ENCODE measurements at places on chromosomes 4 and X. TPM values are rescaled to one million over a fixed set of nuclear protein-coding genes. Genes with fewer than 3 reads are reported as not detected.

The PAGE2B gene
- not detected for total RNA-seq

The GRIA2 gene
- total RNA-seq = not detected

The DHX15 gene
- total RNA-seq = 184 TPM

The ATP11C gene
- total RNA-seq = 16.8 TPM

The STAP1 gene
- not detected for total RNA-seq

The ANTXR2 gene
- total RNA-seq = 161 TPM

The TRMT2B gene
- 12.3 TPM for total RNA-seq

The MAGEB17 gene
- total RNA-seq = not detected

The TMEM35A gene
- total RNA-seq = 0.07 TPM

The UGDH gene
- total RNA-seq = 33.9 TPM

The PDGFC gene
- total RNA-seq = 36.6 TPM

The FRMPD3 gene
- total RNA-seq = not detected

The FRMD7 gene
- not detected for total RNA-seq

The REPS2 gene
- 2.0 TPM for total RNA-seq
